GM23248 (cell line): ENCODE measurements at places on chromosomes 3 and 15. TPM values are rescaled to one million over a fixed set of nuclear protein-coding genes. Genes with fewer than 3 reads are reported as not detected.
A peak's percentile ranks its signal among the peaks of the same experiment; 100 is the strongest.

DNA sequence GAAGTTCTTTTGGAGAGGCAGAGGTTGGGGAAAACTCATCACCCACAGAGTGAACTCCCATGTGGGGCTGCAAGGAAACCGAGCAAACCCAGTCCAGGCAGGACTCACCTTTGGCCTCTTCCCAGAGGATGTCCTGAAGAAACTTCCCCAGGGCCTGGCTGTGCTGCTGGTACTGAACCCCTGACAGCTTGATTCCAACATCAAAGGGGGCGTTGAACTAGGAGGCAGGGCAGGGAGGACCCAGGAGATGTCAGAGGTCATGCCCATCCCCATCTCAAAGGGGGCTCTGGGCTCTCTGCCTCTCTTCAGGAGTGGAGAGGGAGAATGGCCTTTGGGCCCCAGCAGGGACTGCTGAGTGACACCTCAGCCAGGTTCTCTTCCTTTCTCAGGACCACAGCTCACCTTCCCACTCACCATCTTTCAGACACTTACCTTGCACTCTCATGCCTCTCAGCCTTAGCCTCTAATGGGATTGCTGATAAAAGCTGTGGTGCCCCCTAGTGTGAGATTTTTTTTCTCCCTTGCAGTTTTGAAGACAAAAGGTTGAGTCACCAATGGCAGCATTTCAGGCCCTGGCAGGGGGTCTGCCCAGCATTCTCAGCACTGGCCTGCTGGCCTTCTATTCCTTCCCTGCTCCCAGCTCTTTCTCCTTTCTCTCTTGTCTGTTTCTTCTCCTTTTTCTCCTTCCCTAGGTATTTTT is 6.0 kb downstream of the GHRL start:
- H3K36me3 ChIP-seq = peaks cover 7% of the 10 kb centered on the region; the same call in 1 of the 2 replicates
- no peaks in the 10 kb centered on the region for H3K27me3 ChIP-seq
- no peak overlapping the region for H3K27ac ChIP-seq
- H3K4me1 ChIP-seq = peaks cover 8% of the 10 kb centered on the region
- H3K4me3 ChIP-seq = no peak overlapping the region
- peak; percentile 41 for DNase-seq

- H3K27me3 ChIP-seq = no peaks in the 10 kb centered on the region
- peaks cover 33% of the 10 kb centered on the region for H3K4me1 ChIP-seq
These were observed 48.2 kb upstream of the FNDC3B start for GRCh38 chr3:171991166-171991565.

- no peak overlapping the region for H3K4me3 ChIP-seq
- no peaks in the 10 kb centered on the region for H3K4me1 ChIP-seq
- no peak for DNase-seq
- no peaks in the 10 kb centered on the region for H3K27me3 ChIP-seq
These were observed 215.5 kb downstream of the LRRC3B start for GRCh38 chr3:26838026-26838425.

- DNase-seq = peak; percentile 57
- no peaks in the 10 kb centered on the region for H3K27me3 ChIP-seq
- peaks cover 33% of the 10 kb centered on the region for H3K4me1 ChIP-seq
- no peak overlapping the region for H3K27ac ChIP-seq
- H3K36me3 ChIP-seq = no peaks in the 10 kb centered on the region
These were observed 35.2 kb downstream of the NCEH1 start for GRCh38 chr3:172675441-172676193.

DNA sequence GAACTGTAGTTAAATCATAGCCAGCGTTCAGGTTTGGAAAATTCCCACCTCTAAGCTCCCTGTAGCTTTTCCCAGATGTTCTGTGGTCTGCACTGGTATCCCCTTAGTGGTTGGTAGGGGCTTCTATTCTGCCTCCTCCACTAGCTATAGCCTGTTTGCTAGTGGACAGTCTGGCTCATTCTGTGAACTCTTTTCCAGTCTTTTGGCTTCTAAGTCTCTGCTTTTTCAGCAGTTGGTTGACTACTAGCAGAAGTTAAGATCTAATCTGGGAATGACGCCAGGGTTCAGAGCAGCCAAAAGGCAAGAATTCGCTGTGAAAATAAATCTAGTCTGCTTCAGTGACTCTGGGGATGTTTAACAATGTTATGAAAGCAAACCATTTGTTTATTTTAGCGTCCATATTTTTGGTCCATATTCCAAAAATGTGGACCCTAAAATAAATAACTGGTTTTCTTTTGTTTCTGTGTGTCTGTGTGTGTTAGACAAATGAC is 73.7 kb upstream of the WDR72 start:
- no peaks in the 10 kb centered on the region for H3K27me3 ChIP-seq
- no peak overlapping the region for H3K27ac ChIP-seq
- no peak overlapping the region for H3K4me3 ChIP-seq
- H3K36me3 ChIP-seq = no peaks in the 10 kb centered on the region
- H3K4me1 ChIP-seq = no peaks in the 10 kb centered on the region

DNA sequence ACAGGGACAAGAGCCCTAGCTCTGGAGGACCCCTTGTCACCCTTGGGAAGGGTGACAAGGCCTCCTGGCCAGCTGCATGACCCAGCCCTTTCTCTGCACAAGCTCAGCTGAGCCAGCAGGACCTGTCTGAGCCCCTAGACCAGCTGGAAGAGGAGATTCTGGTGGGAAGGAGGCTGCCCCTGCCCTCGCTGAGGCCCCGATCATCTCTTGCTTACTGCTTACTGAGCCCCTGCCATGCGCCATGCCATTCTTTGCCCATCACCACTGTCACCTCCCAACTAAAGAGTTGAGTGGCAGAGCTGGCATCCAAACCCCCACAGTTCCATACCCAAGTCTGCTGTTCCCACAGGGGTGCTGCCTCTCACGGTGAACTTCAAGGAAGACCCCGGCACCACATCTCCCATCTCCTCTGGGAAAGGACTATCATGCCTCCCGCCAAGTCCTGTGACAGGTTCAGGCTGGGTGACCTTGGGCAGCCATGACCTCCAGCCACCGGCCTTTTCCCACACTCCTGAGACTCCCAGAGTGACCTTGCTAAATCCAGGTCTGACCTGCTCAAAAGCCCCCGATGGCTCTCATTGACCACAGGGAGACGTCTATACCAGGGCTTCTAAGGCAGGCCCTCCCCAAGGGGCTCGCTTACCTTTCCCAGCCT is 34.0 kb downstream of the ACSBG1 start:
- no peaks in the 10 kb centered on the region for H3K36me3 ChIP-seq
- no peak overlapping the region for H3K4me3 ChIP-seq
- H3K4me1 ChIP-seq = no peaks in the 10 kb centered on the region
- DNase-seq = no peak
- no peak overlapping the region for H3K27ac ChIP-seq

DNA sequence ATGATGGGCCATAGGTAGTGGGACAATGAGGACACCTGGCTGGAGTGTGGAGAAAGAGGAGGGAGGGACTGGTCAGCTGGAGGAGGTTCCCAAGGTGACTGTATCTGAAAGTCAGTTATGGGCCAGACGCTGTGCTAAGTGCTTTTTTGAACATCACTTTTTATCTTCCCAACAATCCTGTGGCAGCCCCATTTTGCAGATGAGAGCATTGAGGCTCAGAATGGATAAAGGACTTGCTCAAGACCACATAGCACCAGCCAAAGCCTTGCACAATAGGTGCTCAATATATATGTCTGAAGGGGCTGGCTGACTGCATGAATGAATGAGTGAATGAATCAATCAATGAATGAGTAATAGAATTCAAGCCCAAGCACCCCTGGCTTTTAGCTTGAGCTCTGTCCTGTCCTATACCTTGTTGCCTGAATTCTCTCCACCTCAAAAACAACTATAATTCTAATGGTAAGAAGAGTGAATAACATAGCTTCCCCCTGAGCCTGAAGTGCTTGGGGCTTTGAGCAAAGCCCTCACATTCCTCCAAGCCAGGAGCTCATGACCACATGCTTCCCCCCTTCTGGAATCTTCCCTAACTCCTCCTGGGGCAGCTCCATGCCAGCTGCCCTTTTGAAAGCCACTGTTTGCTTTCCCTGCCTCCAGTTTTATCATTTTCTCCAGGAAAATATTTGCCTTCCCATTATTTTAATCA is 150.9 kb downstream of the RPLP1 start:
- H3K36me3 ChIP-seq = no peaks in the 10 kb centered on the region
- H3K4me3 ChIP-seq = no peak overlapping the region
- no peaks in the 10 kb centered on the region for H3K4me1 ChIP-seq
- H3K27ac ChIP-seq = no peak overlapping the region
- no peak for DNase-seq
- peaks cover 53% of the 10 kb centered on the region for H3K27me3 ChIP-seq

DNA sequence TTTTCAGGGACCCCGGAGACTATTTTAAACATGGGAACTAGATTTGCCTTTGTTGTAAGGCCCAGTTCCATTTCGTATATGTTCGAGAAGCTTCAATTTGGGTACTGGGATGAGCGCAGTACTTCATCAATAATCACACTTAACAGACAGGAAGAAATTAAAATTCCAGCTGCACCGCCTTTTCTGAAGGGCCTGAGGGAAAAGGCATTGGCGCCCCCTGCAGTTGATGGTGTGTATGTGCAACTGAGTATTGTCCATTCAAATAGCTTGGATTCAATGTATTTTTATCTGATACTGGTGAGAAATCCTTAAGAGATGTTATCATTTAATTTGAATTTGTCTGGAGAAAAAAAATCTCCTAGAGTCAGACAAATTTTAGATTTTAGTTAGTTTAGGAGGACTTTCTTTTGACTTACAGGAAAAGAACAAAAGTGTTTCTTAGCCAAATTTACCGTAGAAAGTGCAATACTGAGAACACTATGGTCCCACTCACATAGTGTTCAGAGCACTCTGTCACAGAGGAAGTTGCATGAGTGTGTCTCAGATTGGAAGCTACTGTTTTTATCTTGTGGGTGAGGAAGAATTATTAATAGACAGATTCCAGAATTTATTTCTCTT is 5.4 kb upstream of the ALDH1A2 start:
- no peaks in the 10 kb centered on the region for H3K4me1 ChIP-seq
- no peak overlapping the region for H3K27ac ChIP-seq
- peaks cover 14% of the 10 kb centered on the region for H3K27me3 ChIP-seq
- no peak overlapping the region for H3K4me3 ChIP-seq
- peak; percentile 58 for DNase-seq

DNA sequence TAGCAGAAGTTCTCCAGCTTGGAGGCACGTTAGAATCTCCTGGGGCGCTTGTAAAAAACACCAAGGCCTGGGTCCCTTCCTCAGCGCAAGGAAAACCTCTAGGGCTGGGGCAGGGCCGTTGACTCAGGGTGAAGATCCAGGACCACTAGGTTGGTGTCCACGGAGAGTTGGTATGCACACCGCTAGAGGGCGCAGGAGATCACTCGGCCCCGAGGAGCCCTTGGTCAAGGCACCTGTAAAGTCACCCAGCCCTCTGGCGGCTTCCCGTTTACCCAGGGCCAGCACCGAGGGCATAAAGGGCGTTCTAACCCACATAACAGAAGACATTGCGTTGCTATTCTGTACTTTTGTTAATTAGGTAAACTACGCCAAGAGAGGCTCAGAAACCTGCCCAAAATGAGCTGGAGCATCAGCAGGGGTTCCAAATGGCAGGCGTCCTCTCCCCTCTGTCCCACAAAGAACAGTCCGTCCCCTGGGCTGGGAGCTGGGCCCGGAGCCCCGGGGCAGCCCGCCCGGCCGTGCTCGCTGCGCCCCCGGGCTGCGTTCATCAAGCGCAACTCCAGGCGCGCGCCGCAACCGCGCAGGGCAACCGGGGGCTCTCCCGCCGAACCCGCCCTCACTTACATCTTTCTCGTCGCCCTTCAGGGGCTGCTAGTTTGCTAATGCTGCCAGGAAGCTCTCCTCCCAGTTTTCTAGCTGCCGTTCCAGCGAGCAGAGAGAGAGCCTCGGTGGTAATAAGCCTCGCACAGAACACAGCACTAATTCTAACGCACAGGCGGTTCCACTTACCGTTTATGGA is 332.1 kb downstream of the ARRDC4 start:
- H3K4me1 ChIP-seq = no peaks in the 10 kb centered on the region
- H3K27me3 ChIP-seq = peaks cover 32% of the 10 kb centered on the region
- H3K27ac ChIP-seq = no peak overlapping the region

DNA sequence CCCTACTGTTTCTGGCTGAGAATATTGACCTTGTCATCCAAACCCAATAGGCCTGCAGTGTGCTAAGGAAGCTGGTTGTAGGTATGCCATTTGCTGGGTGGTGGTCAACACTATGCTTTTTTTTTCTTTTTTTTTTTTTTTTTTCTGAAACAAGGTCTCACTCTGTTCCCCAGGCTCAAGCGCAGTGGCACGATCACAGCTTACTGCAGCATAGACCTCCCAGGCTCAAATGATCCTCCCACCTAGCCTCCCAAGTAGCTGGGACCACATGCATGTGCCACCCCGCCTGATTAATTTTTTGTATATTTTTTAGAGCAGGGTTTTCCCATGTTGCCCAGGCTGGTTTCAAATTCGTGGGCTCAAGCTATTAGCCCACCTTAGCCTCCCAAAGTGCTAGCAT is 35.7 kb upstream of the RHO start:
- no peaks in the 10 kb centered on the region for H3K36me3 ChIP-seq
- H3K27ac ChIP-seq = no peak overlapping the region
- H3K4me3 ChIP-seq = no peak overlapping the region
- peaks cover 21% of the 10 kb centered on the region for H3K4me1 ChIP-seq
- no peaks in the 10 kb centered on the region for H3K27me3 ChIP-seq
- DNase-seq = no peak

DNA sequence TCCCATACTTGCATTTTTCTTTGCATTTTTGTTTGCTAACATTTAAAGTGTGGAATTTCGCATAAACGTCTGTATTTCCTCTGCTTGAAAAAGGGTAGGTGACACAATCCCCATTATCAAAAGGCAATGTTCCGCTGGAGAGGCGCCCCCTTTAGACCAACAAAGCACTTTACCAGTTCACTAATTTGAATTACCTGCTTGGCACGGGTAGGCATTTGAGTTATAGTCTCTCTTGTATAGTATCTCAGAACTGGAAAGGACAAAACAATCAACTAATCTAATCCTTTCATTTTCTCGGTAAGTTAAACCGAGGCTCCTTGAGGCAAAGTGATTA is 775 bp upstream of the CCDC39 start:
- no peak overlapping the region for H3K27ac ChIP-seq
- peak overlapping the region; percentile 82 for H3K4me3 ChIP-seq
- H3K4me1 ChIP-seq = 0 out of 2 replicates have a peak, but pooled peaks cover 6% of the 10 kb centered on the region
- H3K27me3 ChIP-seq = no peaks in the 10 kb centered on the region

- peaks cover 9% of the 10 kb centered on the region for H3K4me1 ChIP-seq
- H3K36me3 ChIP-seq = no peaks in the 10 kb centered on the region
- no peak overlapping the region for H3K4me3 ChIP-seq
- no peak overlapping the region for H3K27ac ChIP-seq
- no peak for DNase-seq
- H3K27me3 ChIP-seq = no peaks in the 10 kb centered on the region
These were observed 142.6 kb upstream of the THBS1 start for GRCh38 chr15:39438260-39438659.

The CHL1 gene
- polyA plus RNA-seq = not detected in 2 replicates

The EFHB gene
- 1.0 and 1.3 TPM in 2 replicates for polyA plus RNA-seq

The EPHB1 gene
- 0.81 and 1.1 TPM in 2 replicates for polyA plus RNA-seq

The COL8A1 gene
- 164 TPM in 2 replicates for polyA plus RNA-seq

The CATSPER2 gene
- 1.2 and 1.7 TPM in 2 replicates for polyA plus RNA-seq

The CHRD gene
- polyA plus RNA-seq = 0.13 and 0.15 TPM in 2 replicates

The TJP1 gene
- 35.7 and 39.2 TPM in 2 replicates for polyA plus RNA-seq

The HGD gene
- not detected in 2 replicates for polyA plus RNA-seq

The NSMCE3 gene
- 10.2 and 10.3 TPM in 2 replicates for polyA plus RNA-seq

The STARD9 gene
- polyA plus RNA-seq = 0.34 and 0.60 TPM in 2 replicates

The PLSCR5 gene
- polyA plus RNA-seq = not detected in 2 replicates

The KIF15 gene
- 2.9 and 3.3 TPM in 2 replicates for polyA plus RNA-seq

The PTH1R gene
- 0.37 and 0.60 TPM in 2 replicates for polyA plus RNA-seq

The C3orf70 gene
- polyA plus RNA-seq = not detected in 2 replicates

The TRH gene
- 0.15 and 0.19 TPM in 2 replicates for polyA plus RNA-seq
